ENCODE measurements at places on chromosomes 5 and 9.

- DNase-seq = no peak
These were observed 51.0 kb downstream of the PTPDC1 start for GRCh38 chr9:94135222-94135621.

- DNase-seq = no peak
These were observed 104.6 kb upstream of the RETREG1 start for GRCh38 chr5:16721151-16722096.

DNA sequence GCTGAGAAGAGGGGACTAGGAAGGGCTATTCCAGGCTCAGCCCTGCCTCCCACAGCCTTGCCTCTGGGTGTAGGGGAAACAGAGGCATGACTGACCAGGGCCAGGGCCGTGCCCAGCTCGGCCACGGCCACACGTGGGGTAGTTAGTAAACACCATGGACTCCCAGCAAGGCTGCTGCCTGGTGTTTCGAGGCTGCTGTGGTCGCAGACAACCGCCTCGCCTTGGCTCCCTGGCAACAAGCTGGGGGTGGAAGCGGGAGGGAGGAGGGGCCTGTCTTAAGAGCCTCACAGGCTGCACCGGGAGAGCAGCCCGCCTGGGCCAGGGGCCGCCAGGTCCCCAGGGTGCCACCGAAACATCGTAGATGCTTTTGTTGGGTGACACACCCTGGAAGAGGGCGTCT, 90.2 kb upstream of the CACNA1B start:
- no peak for DNase-seq

DNA sequence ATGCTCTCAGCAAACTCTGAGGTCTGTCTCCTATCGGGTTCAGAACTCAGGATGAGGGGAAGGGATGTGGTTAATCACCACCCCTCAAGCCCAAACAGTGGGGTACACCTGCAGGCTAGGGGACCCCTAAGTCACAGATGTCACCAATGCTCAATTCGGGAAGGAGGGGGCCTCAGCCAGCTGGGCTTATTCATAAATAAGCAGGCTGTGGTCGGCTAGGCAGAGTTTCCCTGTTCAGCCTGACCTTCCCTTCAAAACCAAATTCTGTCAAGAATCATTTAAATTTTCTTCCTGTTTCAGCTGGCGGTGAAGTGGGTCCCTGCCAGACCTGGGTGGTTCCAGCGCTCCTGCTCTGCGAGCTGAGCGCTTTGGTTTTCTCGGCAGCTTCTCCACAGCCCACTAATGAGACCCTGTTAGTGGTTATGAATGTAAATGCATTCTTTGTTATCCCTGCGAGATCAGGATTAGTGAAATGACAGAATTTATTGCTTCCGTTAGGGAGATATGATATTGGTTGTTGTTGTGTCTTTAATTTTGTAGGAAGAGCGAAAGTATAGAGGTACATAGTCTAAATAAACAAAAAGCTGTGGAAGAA, 68.3 kb downstream of the AK8 start:
- no peak for DNase-seq

DNA sequence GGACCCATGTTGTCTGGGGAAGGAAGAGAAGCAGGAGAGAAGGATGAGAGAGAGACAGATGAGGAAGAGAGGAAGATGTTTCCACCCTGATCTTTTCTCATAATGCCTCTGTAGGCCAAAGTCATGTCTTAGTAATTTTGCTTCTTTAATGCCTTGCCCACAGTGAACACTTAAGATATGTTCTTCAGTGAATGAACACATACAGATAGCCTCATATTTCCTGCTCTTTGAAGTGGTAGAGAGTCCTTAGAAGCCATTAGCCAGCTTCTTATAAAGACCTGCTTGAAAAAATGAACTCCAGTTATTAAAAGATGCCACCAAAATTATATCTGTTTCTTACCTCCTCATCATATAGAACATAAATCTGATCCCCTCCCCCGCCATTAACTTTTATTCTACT, 244.4 kb downstream of the CD180 start:
- no peak for DNase-seq

DNA sequence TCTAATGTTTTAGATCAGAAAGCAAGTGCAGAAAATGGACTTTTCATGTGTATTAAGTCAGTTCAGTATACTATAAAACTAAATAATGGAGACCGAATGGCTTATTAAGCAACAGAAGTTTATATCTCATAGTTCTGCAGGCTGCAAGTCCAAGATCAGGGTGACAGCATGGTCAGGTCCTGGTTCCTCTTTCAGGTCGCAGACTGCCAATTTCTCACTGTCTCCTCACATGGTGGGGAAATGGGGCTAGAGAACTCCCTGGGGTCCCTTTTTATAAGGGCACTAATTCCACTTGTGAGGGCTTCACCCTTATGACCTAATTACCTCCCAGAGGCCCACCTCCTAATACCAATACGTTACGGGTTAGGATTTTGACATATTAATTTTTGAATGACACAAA, 48.7 kb downstream of the RICTOR start:
- no peak for DNase-seq

DNA sequence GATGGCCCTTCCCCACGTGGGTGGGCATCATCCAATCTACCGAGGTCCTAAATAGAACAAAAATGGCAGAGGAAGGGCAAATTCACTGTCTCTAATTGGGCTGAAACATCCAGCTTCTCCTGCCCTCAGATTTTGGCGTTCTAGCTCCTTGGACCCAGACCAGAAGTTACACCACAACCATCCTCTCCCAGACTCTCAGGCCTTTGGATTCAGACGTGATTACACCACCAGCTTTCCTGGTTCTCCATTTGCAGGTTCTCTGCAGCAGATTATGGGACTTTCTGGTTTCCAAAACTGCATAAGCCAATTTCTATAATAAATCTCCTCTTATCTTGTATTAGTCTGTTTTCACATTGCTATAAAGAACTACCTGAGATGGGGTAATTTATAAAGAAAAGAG, 73.6 kb upstream of the STARD4 start:
- DNase-seq = no peak
